H54 (cell line): ENCODE measurements at places on chromosomes 1 and 21.

GRCh38 chr1:98188774-98189173 lies 267.9 kb upstream of the DPYD start:
- DNase-seq = no peak

- DNase-seq = no peak
Measured at GRCh38 chr21:43805275-43805800, 16.0 kb downstream of the RRP1 start.

- DNase-seq = no peak
Measured at GRCh38 chr1:143553627-143554026, 418.2 kb downstream of the FAM72C start.

GRCh38 chr1:62599044-62599443 lies 1.7 kb downstream of the ANGPTL3 start:
- DNase-seq = no peak

- DNase-seq = no peak
Measured at GRCh38 chr1:206538901-206539640, 31.7 kb downstream of the RASSF5 start.

DNA sequence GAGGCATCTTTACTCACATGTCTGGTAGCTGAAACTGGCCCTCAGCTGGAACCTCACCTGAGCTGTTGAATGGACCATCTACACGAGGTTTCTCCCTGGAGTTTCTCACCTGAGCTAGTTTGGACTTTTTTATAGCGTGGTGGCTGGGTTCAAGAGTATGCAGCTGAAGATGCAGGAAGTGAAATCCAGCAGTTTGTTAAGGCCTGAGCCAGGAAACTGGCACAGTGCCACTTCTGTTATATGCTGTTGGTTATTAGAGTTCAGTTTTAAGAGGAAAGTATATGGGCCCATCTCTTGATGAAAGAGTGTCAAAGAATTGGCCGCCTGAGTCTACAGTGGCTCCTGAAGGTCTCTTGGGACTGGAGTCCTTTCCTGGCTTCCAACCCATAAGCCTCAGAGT lies 35.6 kb downstream of the STUM start:
- no peak for DNase-seq

DNA sequence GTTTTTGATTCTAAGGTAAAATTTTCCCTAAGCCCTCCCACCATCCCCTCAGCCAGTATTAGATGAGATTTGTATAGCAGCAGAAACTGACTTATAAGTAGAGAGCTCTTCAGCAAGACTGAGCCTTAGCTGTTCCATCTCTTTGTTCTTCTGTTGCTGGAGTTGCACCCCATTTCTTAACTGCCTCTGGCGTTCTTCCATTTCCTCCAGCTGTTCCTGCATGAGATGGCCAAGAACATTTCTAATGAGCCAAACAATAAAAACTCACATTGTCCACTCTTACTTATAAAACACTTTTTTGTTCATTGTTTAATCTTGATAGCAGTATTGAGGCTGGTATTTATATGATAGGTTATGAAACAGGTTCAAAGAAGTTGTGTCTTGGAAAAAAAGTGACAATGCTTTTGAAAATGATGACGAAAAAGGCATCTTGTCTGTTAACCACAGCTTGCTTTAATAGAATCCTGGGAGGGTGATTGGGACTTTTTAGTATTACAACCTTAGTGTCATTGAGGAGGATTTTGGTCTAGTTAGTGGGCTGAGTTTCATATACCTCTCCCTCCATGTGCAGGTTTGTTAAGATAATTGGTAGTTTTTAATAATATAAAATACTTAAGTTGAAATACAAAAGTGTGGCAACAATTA lies 18.3 kb downstream of the SYNC start:
- no peak for DNase-seq

GRCh38 chr1:41712081-41712480 lies 206.6 kb downstream of the HIVEP3 start:
- no peak for DNase-seq

- DNase-seq = no peak
Measured at GRCh38 chr1:77424236-77424635, 142.4 kb downstream of the AK5 start.

GRCh38 chr1:104197516-104197915 lies 447.8 kb downstream of the AMY1C start:
- no peak for DNase-seq

GRCh38 chr1:112322983-112323678 lies 72.9 kb upstream of the CTTNBP2NL start:
- DNase-seq = no peak

GRCh38 chr1:41010345-41010744 lies 11.2 kb downstream of the SLFNL1 start:
- no peak for DNase-seq

- DNase-seq = no peak
Measured at GRCh38 chr1:94038511-94038910, 82.4 kb downstream of the ABCA4 start.

GRCh38 chr1:67312615-67313014 lies 4.9 kb downstream of the IL12RB2 start:
- DNase-seq = no peak

- DNase-seq = no peak
Measured at GRCh38 chr21:31552826-31553225, 106.7 kb upstream of the SOD1 start.

GRCh38 chr1:162385280-162385623 lies 3.7 kb downstream of the C1orf226 start:
- DNase-seq = no peak

DNA sequence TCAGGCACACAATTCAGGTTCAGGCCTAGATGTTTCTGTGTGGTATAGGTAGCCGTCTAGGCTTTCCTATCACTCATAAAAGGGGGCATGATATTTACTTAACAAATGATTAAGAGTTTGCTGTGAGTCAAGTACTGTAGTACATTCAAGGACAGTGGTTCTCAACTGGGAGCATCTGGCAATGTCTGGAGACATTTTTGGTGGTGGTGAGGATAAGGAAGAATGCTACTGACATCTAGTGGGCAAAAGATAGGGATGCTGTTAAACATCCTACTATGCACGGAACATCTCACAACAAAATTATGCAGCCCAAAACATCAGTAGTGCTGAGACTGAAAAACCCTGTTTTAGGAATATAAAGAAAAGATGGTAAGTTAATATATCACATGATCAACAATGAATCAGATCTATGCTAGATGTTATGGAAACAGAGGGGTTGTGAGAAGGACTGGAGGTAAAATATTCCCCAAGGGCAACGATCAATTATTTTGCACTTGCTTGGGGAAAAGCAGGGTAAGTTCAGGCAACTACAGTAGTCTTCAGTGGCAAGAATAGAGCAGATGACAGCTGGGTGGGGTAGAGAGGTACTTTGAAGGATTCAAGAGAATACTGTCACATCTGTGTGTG lies 4.9 kb downstream of the DNTTIP2 start:
- no peak for DNase-seq
